SK-MEL-5 (cell line): ENCODE measurements at places on chromosomes 11 and 22. TPM values are rescaled to one million over a fixed set of nuclear protein-coding genes. Genes with fewer than 3 reads are reported as not detected.

DDTL gene
- 1.6 and 1.8 TPM in 2 replicates for total RNA-seq

PEX26 gene
- total RNA-seq: 33.7 and 38.7 TPM in 2 replicates

MED15 gene
- 86.9 and 91.2 TPM in 2 replicates for total RNA-seq

KIRREL3 gene
- not detected in 2 replicates for total RNA-seq

CBX7 gene
- 2.7 and 4.7 TPM in 2 replicates for total RNA-seq

OR4D5 gene
- total RNA-seq: not detected in 2 replicates

RAB36 gene
- 0.29 and 0.37 TPM in 2 replicates for total RNA-seq

OR6A2 gene
- total RNA-seq: 0.05 and 0.11 TPM in 2 replicates

FJX1 gene
- 10.0 and 13.5 TPM in 2 replicates for total RNA-seq

CBLIF gene
- 0.55 TPM in 1 of 2 replicates, not detected in the other for total RNA-seq

SEPTIN3 gene
- total RNA-seq: 25.6 and 25.9 TPM in 2 replicates

AQP11 gene
- 0.67 and 1.4 TPM in 2 replicates for total RNA-seq

TRPC6 gene
- total RNA-seq: not detected in 2 replicates

MYO7A gene
- total RNA-seq: 0.48 and 0.61 TPM in 2 replicates

SIK3 gene
- 8.7 and 9.2 TPM in 2 replicates for total RNA-seq

DYNC2H1 gene
- 15.0 and 18.6 TPM in 2 replicates for total RNA-seq

CNTF gene
- 1.2 and 2.1 TPM in 2 replicates for total RNA-seq

HORMAD2 gene
- total RNA-seq: not detected in 2 replicates

GLB1L3 gene
- total RNA-seq: 0.40 and 0.69 TPM in 2 replicates

PGA5 gene
- total RNA-seq: not detected in 2 replicates

MICAL3 gene
- total RNA-seq: 36.6 and 68.3 TPM in 2 replicates

CERK gene
- 173 and 193 TPM in 2 replicates for total RNA-seq

FGF19 gene
- 0.13 TPM in 1 of 2 replicates, not detected in the other for total RNA-seq

ROBO3 gene
- total RNA-seq: 3.0 and 3.2 TPM in 2 replicates
